ENCODE measurements at places on chromosomes 7 and 10. TPM values are rescaled to one million over a fixed set of nuclear protein-coding genes. Genes with fewer than 3 reads are reported as not detected.
A peak's percentile ranks its signal among the peaks of the same experiment; 100 is the strongest.

MAD1L1 gene
- total RNA-seq: 54.6 TPM

DNA sequence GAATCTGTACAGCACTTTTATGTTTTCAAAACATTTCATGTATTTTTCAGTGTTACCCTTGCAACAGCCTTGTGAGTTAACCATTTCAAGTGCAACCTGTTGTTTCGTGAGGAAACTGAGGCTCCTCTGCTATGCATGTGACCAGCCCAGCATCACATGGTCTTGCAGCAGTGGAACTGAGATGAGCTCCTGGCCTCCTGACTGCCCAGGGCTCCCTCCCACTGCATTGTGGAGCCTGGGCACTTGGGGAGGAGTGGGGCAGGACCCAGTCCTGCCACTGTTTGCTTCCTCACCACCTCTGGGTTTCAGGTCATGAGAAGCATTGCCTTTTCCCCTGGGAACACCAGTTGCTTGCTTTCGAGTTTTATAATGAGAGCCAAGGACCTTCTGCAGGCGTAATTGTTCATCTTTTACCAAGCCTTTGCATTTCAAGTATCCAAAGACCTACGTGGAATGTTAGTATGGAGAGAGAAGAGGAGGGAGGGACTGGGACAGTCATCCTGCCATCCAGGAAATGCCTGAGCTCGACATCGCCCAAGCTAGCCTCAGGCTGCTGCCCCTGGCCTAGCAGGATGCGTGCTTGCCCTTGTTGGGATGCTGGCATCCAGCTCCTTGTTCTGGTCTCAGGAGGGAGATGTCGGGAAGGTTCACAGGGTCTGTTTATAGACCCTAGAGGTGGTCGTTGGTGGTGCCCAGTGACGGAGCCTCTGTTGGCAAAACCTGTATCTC is 32.3 kb upstream of the BHLHA15 start:
- no peak for DNase-seq
- H3K4me1 ChIP-seq: no peaks in the 10 kb centered on the region
- peaks cover 30% of the 10 kb centered on the region for H3K36me3 ChIP-seq
- no peaks in the 10 kb centered on the region for H3K27me3 ChIP-seq

AMPH gene
- total RNA-seq: not detected

PPP1R17 gene
- not detected for total RNA-seq

GRCh38 chr10:68606918-68607317 is 46.8 kb downstream of the TET1 start:
- H3K4me1 ChIP-seq: peaks cover 6% of the 10 kb centered on the region
- no peak overlapping the region for H3K27ac ChIP-seq
- no peak overlapping the region for H3K4me3 ChIP-seq
- no peaks in the 10 kb centered on the region for H3K27me3 ChIP-seq

- peaks cover 2% of the 10 kb centered on the region for H3K27me3 ChIP-seq
- H3K27ac ChIP-seq: no peak overlapping the region
- H3K36me3 ChIP-seq: no peaks in the 10 kb centered on the region
- DNase-seq: no peak
- H3K4me3 ChIP-seq: no peak overlapping the region
Measured at GRCh38 chr7:128845987-128846386, 15.8 kb downstream of the FLNC start.

- no peak overlapping the region for H3K4me3 ChIP-seq
- no peaks in the 10 kb centered on the region for H3K27me3 ChIP-seq
- H3K27ac ChIP-seq: peak overlapping the region; percentile 93
- H3K36me3 ChIP-seq: peaks cover 12% of the 10 kb centered on the region
- DNase-seq: no peak
Measured at GRCh38 chr10:62044566-62044965, 143.1 kb downstream of the ARID5B start.

- H3K4me3 ChIP-seq: no peak overlapping the region
- H3K27ac ChIP-seq: no peak overlapping the region
- H3K4me1 ChIP-seq: no peaks in the 10 kb centered on the region
- no peak for DNase-seq
- H3K36me3 ChIP-seq: no peaks in the 10 kb centered on the region
- no peaks in the 10 kb centered on the region for H3K27me3 ChIP-seq
Measured at GRCh38 chr7:20477067-20477466, 138.4 kb upstream of the ABCB5 start.

AZGP1 gene
- total RNA-seq: not detected

GRCh38 chr7:159076333-159076732 is 68.3 kb downstream of the VIPR2 start:
- H3K27ac ChIP-seq: no peak overlapping the region
- no peak overlapping the region for H3K4me3 ChIP-seq
- DNase-seq: no peak
- no peaks in the 10 kb centered on the region for H3K4me1 ChIP-seq
- H3K36me3 ChIP-seq: no peaks in the 10 kb centered on the region

BLVRA gene
- total RNA-seq: 8.5 TPM

GRCh38 chr10:125337510-125337909 is 177.1 kb upstream of the CTBP2 start:
- H3K4me3 ChIP-seq: no peak overlapping the region
- H3K27me3 ChIP-seq: peaks cover 5% of the 10 kb centered on the region
- DNase-seq: no peak
- H3K36me3 ChIP-seq: no peaks in the 10 kb centered on the region
- H3K27ac ChIP-seq: no peak overlapping the region

DNA sequence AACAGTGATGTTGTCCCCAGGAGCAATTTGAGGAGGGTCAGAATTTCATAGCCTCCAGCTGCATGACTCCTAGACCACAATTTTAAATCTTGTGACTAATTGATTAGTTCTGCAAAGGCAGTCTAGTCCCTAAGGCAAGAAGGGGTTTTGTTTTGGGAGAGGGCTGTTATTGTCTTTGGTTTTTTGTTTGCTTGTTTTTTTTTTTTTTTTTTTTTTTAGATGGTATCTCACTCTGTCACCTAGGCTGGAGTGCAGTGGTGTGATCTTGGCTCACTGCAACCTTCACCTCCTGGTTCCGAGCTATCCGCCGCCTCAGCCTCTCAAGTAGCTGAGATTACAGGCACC is 117.0 kb downstream of the MARCHF5 start:
- DNase-seq: no peak
- no peaks in the 10 kb centered on the region for H3K36me3 ChIP-seq
- H3K4me3 ChIP-seq: no peak overlapping the region

GRCh38 chr10:61140765-61141392 is 196.9 kb upstream of the RHOBTB1 start:
- no peak overlapping the region for H3K4me3 ChIP-seq
- no peak overlapping the region for H3K27ac ChIP-seq
- no peak for DNase-seq
- H3K27me3 ChIP-seq: peaks cover 4% of the 10 kb centered on the region

ZNF735 gene
- total RNA-seq: not detected

DNA sequence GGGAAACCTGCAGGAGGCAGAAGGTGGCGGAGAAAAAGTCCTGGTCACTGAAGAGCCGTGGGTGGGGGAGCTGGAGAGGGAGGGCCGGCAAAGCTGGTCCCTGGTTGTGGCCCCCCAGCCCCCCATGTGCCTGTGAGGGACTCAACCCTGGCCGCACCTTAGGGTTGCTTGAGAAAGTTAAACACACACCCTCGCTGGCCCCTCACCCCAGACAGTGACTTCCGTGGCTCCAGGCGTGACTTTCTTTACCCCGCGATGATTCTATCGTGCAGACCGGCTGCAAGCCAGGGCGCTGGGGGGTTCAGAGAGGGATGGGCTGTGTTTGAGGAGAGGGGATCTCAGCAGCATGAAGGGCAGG is 447.6 kb upstream of the FOXK1 start:
- no peaks in the 10 kb centered on the region for H3K27me3 ChIP-seq
- no peak overlapping the region for H3K27ac ChIP-seq
- H3K4me1 ChIP-seq: no peaks in the 10 kb centered on the region
- no peak overlapping the region for H3K4me3 ChIP-seq

FAM221A gene
- total RNA-seq: 6.5 TPM

SAP25 gene
- 13.8 TPM for total RNA-seq

GRCh38 chr7:16619979-16620408 is 25.6 kb downstream of the ANKMY2 start:
- peaks cover 64% of the 10 kb centered on the region for H3K36me3 ChIP-seq
- H3K4me1 ChIP-seq: peaks cover 10% of the 10 kb centered on the region
- no peak for DNase-seq
- H3K27ac ChIP-seq: peak overlapping the region; percentile 68

DNA sequence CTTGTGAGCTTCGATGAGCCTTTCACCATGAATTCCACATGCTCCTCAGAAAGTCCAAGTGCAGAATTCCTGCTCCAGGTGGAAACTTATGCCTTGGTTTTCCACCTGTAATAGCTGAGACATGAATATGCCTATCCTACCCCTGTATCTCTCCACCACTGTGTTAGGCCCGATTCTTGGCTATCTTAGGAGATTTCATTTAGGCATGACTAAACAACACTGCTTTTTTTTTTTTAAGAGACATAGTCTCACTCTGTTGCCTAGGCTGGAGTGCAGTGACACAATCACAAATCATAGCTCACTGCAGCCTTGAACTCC is 57.2 kb downstream of the NCAPG2 start:
- peaks cover 30% of the 10 kb centered on the region for H3K36me3 ChIP-seq
- H3K4me3 ChIP-seq: no peak overlapping the region
- H3K27me3 ChIP-seq: no peaks in the 10 kb centered on the region

- peaks cover 73% of the 10 kb centered on the region for H3K4me1 ChIP-seq
- peaks cover 45% of the 10 kb centered on the region for H3K36me3 ChIP-seq
- H3K27me3 ChIP-seq: no peaks in the 10 kb centered on the region
- no peak for DNase-seq
- no peak overlapping the region for H3K27ac ChIP-seq
Measured at GRCh38 chr10:96857301-96858012, 25.4 kb downstream of the LCOR start.

PTPRE gene
- total RNA-seq: 28.2 TPM

GRCh38 chr7:157662110-157662791 is 325.4 kb downstream of the DNAJB6 start:
- peaks cover 12% of the 10 kb centered on the region for H3K4me1 ChIP-seq
- DNase-seq: no peak
- H3K27ac ChIP-seq: no peak overlapping the region
- no peaks in the 10 kb centered on the region for H3K27me3 ChIP-seq

DNA sequence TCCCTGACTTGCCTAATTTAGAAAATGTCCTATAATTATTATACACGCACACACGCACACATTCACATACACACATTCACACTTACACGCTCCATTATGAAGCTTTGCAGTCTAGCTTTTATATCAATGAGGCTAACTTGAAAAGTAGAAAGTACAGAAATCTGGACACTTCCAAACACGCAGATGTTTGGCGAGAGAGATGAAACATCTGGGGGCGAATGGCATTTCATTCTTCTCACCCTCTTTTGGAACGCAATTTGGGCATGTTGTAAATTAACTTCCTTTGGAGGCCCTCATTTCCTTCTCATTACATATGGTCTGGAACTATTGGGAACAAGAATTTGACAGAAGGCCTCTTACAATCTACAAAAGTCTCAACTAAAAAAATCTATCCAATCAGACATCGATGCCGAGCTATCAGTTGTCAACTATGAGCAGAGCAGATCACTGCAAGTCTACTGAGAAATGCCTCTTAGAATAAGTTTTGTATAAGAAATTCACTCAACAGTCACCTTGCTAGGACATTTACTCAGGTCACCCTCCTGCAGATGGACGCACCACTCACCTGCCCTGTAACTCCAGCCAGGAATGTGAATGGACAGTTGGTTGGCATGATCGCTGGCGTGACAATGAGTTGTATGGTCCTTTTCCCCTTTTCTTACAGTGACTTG is 115.2 kb upstream of the ADAM12 start:
- H3K27ac ChIP-seq: no peak overlapping the region
- no peaks in the 10 kb centered on the region for H3K4me1 ChIP-seq
- no peak for DNase-seq
- no peak overlapping the region for H3K4me3 ChIP-seq

BAMBI gene
- 0.32 TPM for total RNA-seq

NEURL1 gene
- 0.93 TPM for total RNA-seq

Measured in activated B cell treated with CpG ODN at 0.5 μM for 24 hours (primary cell).